AG10803 (cell line): ENCODE measurements at places on chromosomes 5 and 9.

GRCh38 chr5:56760723-56761122, 54.6 kb upstream of the MAP3K1 start:
- no peak for DNase-seq

DNA sequence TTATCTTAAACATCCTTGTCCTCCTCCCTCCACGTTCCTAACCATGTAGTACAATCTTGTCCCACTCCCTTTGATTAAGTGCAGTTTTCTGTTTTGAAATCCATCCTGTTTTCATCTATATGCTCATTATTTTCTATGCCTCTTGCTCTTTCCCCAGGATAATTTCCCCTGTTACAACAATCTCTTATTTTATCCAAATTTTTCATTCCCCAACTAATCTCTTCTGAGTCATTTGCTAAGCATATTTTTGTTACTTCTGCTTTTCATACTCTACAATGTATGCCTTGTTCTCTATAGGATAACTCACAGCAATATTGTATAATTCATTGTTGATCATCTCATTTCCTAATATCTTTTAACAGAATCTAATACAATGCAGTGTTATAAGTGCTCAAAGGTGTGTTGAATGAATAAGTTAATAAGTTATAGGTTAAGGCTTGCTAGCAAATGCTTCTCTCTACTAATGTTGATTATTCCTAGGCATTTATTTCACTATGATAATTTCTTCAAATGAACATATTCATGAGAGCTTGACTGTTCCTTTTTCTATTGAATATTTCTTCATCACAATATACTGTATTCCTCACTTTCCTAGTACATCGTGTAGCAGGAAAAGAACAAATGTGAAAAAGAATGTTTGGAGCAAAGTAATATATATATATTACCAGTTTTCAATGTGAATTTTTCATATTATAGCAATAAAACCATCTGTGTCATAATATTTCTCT, 1.5 kb downstream of the OMD start:
- DNase-seq, result no peak

DNA sequence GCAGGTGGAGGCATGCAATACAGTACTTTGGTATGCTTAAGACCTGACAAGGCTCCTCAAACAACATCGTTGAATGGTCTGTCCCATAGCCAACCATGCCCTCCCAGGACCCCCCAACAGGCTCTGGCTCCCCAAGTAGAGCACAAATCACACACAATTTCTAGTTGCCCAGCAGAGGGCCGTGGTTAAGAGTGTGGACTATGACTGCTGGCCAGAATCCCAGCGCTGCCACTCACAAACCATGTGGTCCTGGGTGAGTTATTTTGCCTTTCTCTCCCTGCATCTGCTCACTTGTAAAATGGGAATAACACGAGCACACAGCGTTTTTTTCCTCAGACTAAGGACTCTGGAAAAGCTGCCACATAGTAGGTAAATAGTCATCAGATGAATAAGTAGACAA, 6.5 kb downstream of the CKMT2 start:
- no peak for DNase-seq

- DNase-seq, result peak; percentile 25
Measured at GRCh38 chr5:171647043-171647903, 138.3 kb upstream of the SMIM23 start.

GRCh38 chr5:139872851-139873794, 77.5 kb downstream of the PSD2 start:
- DNase-seq, result no peak

DNA sequence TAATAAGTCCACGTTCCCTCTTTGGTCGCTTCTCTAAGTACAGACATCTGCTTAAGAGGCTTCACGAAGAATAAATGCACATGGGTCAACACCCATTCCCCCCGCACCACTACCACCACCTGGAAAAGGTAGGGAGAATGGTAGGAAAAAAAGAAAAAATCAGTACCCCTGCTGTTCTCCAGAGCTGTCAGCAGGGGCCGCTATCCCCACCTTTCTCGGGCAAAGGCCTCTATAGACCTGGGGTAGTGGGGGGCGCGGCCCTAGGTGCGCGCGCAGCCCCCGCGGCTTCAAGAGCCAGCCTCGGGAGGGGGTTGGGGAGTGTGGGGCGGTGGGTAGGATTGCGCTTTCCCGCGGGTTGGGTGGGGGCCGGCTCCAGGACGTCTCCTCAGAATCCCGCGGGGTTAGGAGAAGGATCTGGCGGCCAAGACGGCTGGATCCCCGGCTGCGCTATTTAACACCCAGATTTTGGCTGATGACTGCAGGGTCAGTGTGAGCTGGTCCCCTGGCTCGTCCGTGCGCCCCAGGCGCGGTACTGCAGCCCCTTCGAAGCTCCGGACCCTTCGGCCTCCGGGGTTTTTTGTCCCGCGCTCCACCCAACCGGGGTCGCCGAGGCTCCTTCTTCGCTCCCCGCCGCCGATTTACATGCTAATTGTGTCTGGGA, 1.6 kb upstream of the SEMA6A start:
- peak; percentile 17 for DNase-seq

- no peak for DNase-seq
Measured at GRCh38 chr5:3508395-3508794, 87.2 kb upstream of the IRX1 start.

- peak; percentile 63 for DNase-seq
Measured at GRCh38 chr5:159184858-159185381, 24.4 kb downstream of the RNF145 start.

GRCh38 chr5:58187432-58188261, 272.2 kb downstream of the PLK2 start:
- DNase-seq, result no peak

GRCh38 chr5:119302916-119303897, 52.6 kb upstream of the TNFAIP8 start:
- peak; percentile 94 for DNase-seq

DNA sequence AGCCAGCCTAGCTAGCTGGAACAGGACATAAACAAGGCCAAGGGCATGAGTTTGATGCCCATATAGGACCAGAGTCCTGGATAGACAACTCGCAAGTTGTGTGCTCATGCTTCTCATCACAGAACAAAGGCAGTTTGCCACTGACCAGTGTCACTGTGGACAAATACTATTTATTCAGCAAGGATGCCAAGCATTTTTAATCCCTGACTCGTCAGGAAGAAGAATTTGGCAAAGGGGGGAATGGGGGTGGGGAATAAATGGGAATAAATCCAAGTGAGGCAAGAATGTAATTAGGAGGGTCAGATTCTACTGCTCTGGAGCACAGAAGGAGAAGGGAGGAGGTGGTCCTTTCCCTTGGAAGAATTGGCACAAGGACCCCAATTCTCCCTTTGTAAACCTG, 46.8 kb upstream of the ANKRD55 start:
- peak; percentile 91 for DNase-seq

DNA sequence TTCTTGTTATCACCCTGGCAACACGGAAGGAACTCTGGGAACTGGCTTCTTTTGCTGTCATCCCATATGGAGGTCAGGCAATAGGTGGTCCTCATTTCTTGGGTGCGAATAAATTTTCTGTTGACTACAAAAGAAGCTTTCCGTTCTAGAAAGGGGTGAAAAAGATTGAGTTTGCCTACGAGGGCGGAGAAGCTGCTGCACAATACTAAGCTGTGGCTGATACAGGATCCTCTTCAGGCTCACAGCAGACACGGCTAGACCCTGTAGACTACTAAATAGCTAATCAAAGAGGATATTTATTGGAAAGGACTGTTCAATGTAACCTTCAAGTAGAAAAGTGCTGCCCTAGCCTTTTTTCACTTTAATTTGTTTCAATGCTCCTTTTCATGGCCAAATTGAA, 58.1 kb downstream of the TJP2 start:
- DNase-seq, result no peak

DNA sequence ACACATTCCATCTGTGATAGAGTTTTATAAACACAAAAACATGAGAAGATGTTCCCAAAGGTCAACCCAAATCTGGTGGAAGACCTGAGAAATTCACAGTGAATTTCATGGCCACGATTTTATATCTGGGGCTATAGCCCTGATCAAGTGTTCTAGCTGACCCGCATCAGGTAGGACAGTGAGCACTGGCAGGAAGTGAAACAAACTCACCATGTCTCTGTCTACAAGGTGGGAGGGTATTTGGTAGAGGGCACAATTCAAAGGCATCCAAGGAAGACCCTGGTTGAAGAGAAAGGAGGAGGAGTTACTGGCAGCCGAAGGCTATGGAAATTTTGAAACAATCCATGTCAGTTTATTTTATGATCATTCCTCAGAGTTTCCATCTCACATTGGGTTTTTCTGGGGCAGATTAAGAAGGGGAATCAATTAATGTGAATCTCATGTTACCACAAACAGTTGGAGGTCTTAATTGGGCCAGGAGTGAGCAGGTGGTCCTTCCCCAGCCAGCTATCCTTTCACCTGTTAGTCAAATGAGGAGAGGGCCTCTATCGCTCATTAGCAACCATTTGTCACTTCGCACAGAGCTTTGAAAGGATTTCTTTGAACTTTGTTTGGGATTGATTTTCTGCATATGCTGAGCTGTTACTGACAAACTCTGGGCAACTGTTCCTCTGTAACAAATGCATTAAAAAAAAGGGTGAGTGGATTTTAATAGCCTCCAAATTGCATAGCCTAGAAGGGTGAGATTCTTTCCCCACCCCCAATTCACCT, 612.0 kb upstream of the CLINT1 start:
- DNase-seq, result no peak

DNA sequence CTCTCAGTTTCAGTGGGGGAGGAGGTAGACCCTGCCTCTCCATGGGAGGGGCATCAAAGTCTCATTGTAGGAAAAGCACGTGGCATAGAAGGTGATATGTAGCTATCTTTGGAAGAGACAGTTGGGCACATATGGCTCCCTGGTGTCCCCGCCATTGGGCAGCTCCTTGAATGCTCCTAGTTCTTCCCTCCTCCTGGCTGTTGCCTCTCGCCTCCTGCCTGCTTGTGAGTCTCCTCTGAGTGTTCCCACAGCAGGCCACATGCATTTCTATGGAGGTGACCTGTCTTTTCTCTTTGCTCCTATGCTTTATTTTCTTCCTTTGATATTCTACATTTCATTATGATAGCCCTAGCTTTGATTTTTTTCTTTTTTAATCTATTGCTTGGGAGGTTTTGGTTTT, 138.5 kb downstream of the ARHGAP26 start:
- no peak for DNase-seq
